ENCODE measurements at places on chromosomes 1 and 21.

DNA sequence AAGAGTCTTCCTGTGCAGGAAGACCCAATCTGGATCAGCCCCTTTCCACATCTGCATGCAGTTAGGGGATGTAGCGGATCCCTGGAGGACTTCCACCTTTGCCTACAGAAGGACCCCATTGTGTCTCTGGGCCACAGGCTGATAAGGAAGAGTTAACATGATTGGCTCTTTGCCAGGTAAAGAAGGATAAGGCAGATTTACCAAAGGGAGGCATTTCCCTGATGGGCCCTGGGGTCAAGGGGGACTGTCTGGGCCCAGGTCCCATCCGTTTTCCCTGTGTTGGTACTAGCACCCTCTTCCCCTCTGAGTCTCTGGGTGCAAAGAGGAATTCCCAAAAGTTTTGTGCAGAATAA, 29.1 kb downstream of the SLC26A9 start:
- DNase-seq, result no peak

DNA sequence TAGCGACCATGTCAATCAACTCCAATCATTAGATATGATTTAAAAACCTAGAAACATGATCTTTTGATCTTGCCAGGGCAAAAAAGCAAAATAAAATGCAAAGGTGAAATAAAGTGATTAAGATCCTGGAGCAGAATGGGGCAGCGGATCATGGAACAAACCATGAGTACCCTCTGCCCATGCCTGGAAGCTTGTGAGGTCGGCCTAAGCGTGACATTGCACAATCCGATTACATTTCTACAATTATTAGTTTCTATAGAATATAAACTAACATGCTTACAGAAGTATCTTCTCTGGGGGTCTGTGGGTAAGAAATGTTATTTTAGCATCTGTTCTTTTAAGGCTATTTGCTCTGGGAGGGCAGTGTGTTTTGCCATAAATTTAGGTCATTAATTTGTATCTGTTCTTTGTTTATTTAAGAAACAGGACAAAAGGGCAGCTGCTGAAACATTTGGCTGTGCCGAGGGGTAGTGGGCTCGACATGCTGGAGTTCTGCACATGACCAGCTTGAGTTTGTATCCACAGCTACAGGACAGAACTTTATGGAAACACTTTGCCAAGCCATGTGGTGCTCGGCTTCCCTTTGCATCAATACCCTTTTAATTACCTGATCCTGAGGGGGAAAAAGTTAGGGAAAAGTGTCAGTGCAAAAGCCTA, 55.9 kb downstream of the ZBTB18 start:
- no peak for DNase-seq

- DNase-seq, result no peak
Observed at GRCh38 chr1:119318466-119319309, 49.9 kb upstream of the HAO2 start.

DNA sequence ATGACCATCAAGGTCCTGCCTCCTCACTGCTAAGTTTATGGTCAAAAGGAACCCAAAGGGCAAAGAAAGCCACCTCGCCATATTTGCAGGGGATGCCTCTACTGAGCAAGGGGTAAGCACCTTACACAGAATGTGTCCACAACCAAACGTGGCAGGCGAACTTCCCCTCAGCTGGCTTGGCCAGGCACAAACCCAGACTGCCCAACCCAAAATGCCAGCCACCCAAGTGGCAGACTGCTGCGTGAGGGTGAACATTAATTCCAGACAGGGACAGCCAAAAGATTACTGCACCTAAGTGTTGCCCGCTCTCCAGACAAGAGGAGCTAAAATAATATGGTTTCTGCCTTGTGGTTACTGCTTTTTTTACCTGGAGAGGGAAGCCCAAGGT, 16.0 kb downstream of the ZNF697 start:
- no peak for DNase-seq

GRCh38 chr1:58465825-58466629, 80.5 kb downstream of the OMA1 start:
- DNase-seq, result no peak

DNA sequence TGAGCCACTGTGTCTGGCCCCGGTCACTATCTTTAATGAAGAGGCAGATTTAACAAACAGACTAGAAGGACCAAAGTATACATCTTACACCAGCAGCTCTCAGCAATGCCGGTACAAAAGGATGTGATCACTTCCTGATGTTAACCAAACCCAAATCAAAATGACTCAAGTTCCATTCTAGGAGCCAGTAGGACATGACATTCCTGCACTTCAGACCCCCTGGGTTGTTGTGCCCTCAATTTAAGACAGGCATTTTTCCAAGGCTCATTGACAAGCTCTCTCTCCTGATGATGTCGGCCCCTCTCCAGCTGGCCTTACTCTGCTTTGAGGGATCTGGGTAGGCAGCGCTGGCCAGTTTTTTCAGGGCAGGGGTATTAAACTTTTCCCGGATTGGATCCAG, 35.1 kb downstream of the YARS1 start:
- no peak for DNase-seq

DNA sequence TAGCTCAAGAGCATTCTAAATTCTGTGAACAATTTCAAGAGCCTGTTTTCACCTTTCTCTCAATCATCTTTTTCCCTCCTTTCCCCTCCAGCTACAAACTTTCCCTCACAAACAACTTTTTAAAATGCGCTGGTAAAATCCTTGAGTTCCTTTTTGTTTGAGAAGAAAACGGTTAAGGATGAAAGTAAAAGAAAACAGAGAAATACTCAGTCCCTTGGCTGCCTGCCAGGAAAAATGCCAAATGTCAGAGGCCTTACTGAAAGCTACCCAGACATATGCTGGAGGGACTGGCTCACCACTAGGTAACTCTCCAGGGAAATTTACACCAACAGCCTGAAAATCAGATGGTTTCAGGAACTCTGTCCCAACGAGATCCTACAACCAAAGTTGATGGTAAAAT, 11.0 kb upstream of the SERBP1 start:
- DNase-seq, result peak; percentile 37

DNA sequence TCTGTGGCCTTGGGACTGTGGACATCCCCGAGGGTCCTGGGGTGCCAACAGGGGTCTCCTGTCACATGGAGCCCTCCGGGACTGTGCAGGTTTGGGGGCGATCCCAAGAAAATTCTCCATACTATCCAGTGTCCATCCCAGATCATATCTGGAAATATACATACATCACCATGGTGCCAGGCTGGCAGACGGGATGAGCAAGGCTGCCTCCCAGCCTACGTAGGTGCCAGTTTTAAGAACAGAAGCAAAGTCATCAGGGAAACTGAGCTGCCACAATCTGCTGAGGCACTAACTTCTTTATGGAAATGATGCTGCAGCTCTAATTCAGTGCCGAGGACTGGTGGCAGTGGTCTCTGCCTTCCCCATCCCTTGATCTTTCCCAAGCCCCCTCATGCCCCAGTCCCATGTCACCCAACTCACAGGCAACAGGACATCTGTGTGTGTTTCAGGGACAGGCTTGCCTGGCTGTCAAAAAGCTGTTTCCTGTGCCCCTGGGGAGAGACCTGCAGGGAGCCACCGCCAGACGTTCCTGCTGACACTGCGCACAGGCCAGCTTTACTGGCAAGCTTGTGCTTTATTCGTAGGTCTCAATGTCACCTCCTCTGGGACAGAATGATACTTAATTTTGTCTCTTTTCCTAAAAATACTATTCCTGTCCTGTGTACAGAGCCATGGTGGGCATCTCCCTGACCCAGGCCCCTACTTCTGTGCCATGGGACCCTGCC, 15.5 kb downstream of the TEX35 start:
- no peak for DNase-seq

GRCh38 chr1:89698624-89699023, 65.7 kb downstream of the LRRC8C start:
- no peak for DNase-seq

GRCh38 chr1:115238336-115239147, 99.5 kb downstream of the NGF start:
- DNase-seq, result no peak

- peak; percentile 4 for DNase-seq
Observed at GRCh38 chr21:33993286-33994231, 78.0 kb upstream of the ATP5PO start.

- DNase-seq, result no peak
Observed at GRCh38 chr1:193069748-193070385, 10.5 kb downstream of the RO60 start.

DNA sequence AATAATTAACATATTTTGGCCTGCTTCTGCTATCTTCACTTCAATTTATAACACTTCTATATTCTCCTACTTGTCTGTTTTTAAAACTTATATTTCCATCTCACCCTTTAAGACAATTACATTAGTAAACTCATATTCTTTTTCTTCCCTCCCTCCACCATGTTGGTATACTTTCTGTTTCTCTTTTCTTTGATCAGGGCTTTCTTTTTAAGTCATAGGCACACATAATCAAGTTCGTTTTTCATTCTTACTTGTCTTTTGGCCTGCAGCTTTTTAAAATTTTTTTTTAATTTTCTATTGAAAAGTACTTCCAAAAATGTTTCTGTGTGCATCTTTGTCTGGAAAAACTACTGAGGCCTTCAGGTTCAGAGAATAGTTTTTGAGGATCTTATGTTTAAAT, 2.3 kb downstream of the PYHIN1 start:
- DNase-seq, result no peak

GRCh38 chr1:19006837-19007271, 50.4 kb upstream of the IFFO2 start:
- no peak for DNase-seq

- DNase-seq, result no peak
Observed at GRCh38 chr1:211738096-211738690, 62.8 kb upstream of the NEK2 start.

DNA sequence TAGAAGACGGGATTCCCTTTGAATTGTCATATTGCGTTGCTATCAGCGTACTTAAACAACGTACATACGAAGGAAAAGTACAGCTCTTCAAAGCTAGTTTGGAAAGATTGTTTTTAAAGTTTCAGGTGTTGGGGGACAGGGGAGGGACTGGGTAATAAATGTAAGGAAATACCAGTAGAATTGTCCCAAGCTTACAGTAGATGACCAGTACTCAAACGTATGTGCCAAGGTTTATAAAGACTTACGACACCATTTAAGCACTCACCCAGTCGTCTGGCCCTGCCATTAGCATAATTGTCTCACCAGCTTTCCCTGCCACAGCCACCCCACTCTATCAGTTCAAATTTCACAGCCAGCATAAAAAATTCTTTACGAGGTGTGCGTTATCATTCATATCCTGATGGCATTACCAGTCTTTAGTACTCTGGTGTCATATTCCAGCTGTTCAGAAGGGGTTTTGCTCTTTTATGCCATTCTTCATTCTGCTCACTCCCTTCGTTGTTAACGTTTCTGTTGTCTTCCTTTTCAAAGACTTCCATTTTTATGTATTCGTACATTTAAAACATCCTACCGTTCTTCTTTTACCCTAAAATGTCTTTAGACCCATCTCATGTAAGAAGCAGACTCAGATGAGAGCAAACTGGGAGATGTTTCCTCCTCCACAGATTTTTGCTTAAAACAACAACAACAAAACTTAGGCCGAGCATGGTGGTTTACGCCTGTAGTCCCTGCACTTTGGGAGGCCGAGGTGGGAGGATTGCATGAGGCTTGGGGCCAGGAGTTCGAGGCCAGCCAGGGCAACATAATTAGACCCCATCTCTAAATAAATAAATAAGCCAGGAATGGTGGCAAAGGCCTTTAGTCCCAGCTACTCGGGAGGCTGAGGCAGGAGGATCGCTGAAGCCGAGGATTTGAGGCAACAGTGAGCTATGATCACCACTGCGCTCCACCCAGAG, 1.0 kb upstream of the HP1BP3 start:
- no peak for DNase-seq

DNA sequence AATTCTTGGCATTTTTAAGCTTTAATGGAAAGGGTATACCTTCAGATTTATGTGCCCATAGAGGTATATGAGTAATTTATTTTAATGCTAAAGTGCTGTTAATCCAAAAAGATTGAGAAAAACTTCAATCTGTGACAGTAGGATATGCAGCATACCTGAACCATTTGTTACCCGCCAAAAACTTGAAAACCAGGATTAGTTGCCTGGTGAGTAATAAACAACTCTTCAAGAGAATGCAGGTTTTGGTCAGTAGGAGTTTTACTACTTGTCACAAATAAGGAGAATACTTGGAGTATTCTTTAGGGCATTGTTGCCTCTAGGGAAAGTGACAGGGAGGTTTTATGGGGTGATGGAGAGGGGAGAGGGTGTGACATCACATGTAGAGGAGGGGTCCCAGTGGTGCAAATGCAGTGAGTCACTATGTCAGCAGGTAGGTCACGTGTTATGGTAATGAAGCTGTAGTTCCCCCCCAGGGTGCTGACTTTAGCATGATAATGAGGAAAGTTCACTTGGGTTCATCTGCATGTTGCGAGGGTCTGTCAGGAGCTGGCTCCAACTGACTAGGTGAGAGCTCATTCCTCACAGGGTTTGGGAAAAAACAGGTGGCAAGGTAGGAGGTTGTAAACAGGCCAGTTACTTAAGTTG, 23.1 kb downstream of the USP25 start:
- no peak for DNase-seq

DNA sequence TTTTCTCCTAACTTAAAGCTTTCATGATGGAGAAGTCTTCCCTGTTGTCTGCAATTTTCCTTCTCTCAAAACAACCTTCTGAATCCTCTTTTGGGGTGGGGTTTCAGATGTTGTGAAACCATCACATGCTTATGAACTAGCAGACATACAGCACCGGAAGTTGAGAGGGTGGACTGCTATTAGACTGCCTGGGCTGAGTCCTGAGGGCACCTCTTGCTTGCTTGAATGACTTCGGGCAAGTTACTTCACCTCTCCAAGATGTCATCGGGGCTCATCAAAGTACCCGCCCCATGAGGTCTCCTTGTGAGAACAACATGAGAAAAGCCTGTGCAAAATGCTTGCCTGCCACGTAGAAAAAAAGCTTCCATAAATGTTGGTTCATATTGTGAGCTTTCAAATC, 89.6 kb downstream of the CCDC185 start:
- no peak for DNase-seq

- DNase-seq, result no peak
Observed at GRCh38 chr1:184422490-184423233, 35.8 kb downstream of the C1orf21 start.

- peak; percentile 47 for DNase-seq
Observed at GRCh38 chr1:201346337-201346939, 31.0 kb downstream of the TNNT2 start.

DNA sequence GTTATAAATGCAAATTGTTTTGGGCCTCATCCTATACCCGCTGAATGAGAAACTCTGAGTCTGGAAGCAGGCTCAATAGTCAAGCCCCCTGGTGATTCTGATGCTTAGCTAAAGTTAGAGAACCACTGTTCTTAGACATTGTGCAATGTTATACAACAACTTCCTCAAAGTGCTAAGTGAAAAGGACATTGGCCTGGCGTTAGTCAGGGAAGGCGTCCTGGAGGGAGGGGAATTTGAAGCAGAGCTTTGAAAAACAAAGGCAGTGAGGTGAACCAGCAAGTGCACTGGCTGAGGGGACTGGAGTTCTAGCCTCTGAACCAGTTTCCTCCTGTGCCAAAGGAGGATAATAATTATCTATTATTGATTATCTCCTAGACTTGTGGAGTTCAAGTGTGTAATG, 5.1 kb downstream of the CD1D start:
- no peak for DNase-seq

GRCh38 chr1:2840036-2840809, 38.7 kb upstream of the TTC34 start:
- no peak for DNase-seq

DNA sequence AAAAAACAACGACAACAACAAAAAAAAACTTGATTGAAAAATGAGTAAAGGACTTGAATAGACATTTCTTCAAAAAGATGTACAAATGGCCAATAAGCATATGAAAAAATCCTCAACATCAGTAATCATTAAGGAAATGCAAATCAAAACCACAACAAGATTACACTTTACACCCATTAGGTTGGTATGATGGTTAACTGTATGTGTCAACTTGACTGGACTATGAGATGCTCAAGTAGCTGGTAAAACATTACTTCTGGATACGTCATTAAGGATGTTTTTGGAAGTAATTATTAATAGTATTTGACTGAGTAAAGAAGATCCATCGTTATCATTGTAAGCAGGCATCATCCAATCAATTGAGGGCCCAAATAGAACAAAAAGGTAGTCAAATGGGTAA, 34.9 kb upstream of the LYPLAL1 start:
- DNase-seq, result no peak
